AG09309 (cell line): ENCODE measurements at places on chromosomes 3 and 15.
A peak's percentile ranks its signal among the peaks of the same experiment; 100 is the strongest.

DNA sequence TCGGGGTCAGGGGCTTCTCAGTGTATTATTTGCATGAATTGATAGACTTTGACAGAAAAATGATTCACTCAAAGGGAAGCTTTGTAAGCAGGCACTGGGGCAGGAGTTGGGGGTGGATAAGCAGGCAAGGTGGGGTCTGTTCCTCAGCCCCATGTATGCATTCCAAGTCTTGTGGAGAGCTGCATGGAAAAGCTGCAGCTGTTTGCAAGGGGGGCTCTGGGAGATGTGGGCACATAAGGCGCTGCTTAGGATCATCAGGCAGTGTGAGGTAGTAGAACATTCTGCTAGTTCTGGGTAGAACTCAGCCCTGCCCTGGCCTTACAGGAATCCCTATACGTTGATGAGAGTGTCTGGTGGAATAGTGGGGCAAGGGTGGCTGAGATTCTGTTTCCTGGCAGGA lies 154.2 kb upstream of the LRIG1 start:
- DNase-seq: no peak

DNA sequence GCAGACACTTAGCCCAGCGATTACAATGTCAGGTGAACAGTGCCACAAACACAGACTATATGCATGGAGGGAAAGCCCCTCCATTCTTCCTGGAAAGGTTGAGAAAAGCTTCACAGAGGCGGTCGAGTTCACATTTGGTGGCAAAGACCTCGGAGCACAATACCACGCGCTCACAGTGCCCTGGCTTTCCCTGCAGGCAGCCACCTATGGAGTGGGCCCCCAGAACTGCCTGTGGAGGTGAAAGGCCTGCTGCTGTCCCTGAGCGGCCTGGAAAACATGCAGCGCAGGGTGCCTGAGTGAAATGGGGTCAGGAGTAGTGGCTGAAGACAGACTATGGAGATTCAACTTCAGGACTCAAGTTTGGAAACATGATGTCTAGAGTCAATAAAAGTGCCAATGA lies 26.9 kb downstream of the PDIA5 start:
- no peak for DNase-seq

GRCh38 chr15:52466134-52466701 lies 62.5 kb downstream of the MYO5A start:
- no peak for DNase-seq

DNA sequence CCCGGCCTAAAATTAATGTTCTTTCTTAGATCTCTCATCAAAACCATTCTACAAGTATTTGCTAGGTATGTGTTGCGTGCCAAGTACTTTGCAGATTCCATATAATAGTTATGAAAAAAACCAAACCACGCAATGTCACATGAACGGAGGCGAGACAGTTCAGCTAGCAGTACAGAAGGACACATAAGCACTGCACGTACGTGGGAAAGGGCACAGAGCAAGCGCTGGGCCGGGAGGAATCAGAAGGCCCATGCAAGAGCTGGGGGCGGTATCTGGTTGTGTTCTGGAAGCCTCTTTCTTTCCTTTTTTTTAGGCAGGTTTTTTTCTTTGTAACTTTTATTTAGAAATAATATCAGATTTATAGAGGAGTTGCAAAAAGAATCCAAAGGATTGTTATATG lies 11.3 kb downstream of the PDIA5 start:
- DNase-seq: no peak

DNA sequence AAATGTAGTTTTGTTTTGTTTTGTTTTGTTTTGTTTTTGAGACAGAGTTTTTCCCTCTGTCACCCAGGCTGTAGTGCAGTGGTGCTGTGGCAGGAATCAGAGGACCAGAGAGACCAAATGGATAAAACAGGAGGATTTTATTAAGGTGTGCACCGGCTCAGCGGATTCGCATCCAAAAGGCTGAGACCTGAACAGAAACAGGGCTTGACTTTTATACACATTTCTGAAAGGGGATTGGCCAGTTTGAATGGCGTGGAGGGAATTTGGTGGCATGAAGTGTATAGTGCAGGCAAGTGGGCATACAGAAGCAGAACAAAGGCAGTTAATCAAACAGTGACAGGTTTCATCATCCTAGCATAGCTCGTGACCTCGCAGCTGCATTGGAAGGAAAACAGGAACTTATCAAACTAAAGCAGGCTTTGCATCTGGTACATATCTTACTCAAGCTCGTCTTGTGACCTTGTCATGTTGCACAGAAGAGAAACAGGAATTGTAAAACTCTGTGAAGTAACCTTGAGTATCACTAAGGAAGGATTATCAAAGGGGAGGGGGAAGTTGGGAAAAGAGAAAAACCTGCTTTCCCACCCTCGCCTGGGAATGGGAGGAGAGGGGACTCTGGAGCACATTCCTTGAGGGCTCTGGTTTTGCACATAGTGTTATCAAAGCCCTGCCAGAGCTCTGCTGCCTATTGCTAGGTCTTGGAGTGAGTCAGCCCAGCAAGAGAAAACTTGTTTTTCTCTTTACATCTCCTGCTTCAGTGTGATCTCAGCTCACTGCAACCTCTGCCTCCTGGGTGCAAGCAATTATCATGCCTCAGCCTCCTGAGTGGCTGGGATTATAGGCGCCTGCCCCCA lies 38.5 kb downstream of the C3orf62 start:
- DNase-seq: peak; percentile 21

DNA sequence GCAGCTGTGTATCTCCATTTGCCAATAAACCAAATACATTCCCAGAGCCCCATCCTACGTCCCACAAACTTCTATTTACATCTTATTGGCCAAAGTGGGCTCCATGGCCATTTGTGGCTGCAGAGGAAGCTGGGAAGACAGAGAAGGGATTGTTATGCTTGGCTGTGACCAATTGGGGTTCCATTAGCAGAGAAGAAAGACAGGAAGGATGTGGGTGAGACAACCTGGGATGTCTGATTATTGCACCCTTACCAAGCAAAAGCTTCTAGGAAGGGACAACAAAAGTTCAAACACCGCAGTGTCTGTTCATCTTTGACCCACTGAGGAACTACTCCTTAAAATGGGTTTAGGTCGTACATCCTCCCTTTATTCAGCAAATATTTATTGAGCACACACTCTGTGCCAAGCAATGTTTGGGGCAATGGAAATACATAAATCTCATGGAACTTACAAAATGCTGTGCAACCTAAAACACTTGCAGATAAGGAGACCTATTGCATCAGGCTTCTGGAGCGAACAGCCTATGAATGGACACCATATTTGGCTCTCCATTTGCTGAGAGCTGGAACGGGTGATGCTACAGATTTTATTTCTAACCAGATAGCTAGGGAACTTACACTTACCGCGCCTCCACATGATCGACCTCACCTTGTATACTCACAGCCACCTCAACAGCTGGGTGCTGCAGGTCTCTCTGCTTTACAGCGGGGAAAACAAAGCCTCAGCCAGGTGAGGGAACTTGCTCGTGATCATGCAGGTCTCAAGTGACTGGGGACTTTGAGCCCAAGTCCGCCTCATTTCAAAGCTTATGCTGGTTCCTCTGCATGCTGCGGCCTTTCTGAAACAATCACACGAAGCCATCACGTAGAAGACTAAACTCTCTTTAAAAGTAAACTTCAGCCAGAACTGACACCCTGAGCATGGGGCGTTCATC lies 21.4 kb upstream of the NR2E3 start:
- no peak for DNase-seq

DNA sequence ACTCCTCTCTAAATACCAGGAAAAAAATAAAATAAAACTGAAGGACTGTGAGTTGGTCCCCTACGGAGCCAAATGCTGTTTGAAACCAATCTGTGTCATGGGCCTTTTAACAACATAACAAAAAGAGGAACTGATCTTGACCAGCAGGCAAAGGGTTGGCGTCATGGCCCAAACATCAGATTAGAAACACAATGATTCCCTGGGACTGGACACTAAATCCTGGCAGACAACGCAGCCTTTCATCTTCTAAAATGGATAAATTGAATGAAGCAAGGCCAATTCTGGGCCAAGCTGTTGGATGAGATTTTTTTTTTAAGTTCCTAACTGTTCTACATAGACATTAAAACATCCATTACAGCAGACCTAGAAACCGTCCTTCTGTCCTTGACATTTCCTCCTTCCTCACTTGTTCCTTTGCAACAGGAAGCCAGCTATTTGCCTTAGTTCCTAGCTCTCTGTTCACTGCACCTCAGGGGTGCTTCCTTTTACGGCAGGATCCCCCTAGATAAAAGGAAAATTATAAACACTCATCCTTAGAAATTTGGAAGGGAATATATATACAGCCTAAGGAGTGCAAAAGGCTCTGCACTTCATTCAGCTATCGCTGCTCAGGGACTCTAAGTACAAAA lies 21.6 kb upstream of the TAFA4 start:
- no peak for DNase-seq

GRCh38 chr3:131623431-131623830 lies 120.7 kb upstream of the MRPL3 start:
- DNase-seq: no peak

- DNase-seq: no peak
These were observed 55.0 kb downstream of the TMEM44 start for GRCh38 chr3:194577986-194578905.

DNA sequence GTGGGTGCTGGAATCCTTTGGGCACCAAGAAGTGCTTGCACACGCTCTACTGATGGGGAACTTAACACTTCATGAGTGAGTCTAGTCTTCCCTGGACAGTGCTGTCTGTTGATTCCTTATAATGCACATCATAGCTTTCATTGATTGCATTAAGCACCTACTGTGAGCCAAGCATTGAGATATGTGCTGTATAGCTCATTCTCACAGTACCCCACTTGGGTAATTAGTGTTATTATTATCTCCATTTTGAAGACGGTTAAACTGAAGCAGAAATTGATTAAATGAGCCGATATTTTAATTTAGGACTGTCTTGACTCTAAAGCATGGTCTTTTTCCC lies 504 bp upstream of the PDHB start:
- DNase-seq: no peak

- no peak for DNase-seq
These were observed 19.7 kb downstream of the ZWILCH start for GRCh38 chr15:66524838-66525237.

GRCh38 chr15:68213991-68214837 lies 9.1 kb upstream of the CALML4 start:
- DNase-seq: no peak

DNA sequence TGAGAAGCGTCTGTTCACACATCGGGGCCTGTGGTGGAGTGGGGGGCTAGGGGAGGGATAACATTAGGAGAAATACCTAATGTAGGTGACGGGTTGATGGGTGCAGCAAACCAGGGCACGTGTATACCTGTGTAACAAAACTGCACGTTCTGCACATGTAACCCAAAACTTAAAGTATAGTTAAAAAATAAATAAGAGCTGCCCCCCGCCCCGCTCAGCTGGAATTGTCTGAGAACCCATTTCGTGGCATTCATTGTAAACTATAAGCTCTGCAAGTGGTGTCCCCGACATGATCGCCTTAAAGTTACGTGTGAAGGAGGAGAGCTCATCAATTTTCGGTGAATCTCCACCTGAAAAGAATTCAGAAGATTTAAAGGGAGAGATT lies 7.3 kb upstream of the LIPH start:
- DNase-seq: no peak

DNA sequence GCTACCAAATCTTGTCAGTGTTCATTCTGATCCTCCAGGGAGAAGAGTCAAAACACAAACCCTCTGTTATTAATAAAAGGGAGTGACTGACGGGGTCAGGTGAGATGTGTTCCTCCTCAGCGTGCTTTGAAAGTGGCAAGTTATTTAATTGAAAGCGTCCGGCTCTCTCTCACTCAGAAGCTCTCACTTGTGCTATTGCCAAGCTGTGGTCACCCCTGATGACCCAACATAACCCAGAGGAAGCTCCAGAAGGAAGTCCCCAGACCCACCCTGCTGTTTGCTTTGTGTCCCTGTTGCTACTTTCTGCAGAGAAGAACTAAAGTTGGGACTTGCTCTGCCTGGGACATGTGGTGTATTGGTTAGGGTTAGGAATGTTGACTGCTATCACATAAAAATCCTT lies 235.6 kb downstream of the EDEM1 start:
- no peak for DNase-seq

GRCh38 chr3:111471831-111472230 lies 70.2 kb upstream of the CD96 start:
- DNase-seq: no peak

- no peak for DNase-seq
These were observed 9.9 kb downstream of the LOXL1 start for GRCh38 chr15:73936181-73936580.

- peak; percentile 71 for DNase-seq
These were observed 198.1 kb downstream of the MBNL1 start for GRCh38 chr3:152466784-152467183.

GRCh38 chr3:144296808-144297207 lies 325.2 kb downstream of the DIPK2A start:
- DNase-seq: no peak

DNA sequence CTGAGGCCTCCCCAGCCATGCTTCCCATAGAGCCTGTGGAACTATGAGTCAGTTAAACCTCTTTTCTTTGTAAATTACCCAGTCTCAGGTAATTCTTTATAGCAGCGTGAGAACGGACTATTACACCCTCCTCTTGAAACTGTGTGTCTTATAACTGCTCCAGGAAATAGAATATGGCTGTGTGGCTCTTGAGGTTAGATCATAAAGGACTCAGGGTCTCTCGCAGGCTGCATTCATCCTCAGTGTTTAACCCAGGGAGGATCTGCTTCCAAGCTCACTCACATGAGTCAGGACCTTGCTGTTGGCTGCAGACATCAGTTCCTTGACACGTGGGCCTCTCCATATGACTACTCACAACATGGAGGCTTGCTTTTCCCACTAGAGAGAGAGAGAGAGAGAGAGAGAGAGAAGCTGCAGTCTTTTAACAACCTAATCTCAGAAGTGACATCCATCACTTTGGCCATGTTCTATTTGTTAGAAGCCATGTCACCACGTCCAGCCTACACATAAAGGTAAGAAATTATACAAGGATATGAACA lies 114.3 kb upstream of the UBE2E1 start:
- DNase-seq: no peak

DNA sequence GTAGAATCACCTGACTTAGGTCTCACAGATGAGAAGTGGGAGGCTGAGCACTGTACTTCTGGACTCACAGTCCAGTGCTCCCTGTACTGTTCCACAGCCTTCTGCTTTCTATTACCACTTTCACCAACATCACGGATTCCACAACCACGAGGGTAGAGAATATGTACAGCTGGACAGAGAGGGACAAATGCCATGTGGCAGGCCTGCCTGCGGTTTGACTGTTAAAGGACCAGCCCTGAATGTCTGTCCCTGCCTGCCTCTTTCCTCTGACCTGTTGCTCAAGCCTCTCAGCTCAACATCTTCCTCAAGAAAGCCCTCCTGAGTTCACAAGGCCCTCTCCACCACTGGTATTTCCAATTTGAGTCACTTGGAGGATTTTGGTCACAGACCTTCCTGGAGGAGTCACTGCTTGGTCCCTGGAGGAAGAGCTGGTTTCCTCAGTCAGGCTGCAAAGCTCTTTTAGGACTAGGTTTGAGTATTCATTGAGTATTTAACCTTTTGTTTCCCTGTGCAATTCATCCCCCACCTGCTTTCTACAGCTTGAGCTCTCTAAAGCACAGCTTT lies 49.1 kb downstream of the RAB11A start:
- DNase-seq: no peak

DNA sequence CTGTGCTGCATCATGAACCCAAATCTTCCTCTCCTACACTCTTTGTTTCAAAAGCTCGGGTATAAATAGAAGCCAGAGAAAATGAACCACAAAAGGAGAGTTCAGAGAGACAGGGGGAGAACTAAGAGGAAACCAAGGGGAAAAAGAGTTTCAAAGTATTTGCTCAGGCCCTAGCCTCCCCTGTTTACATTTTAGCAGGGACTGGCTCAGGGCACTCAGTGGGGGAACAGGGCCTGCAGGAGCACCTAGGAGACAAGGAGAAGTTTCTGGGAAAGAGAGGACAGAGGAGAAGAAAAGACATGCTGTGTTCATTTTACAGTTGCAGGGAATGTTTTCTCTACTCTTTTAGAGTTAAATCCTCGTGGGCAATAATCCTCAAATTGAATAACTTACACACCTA lies 8.5 kb upstream of the IL17RD start:
- no peak for DNase-seq
